Cortex of kidney (tissue), 1 donor: ENCODE measurements at places on chromosomes 1 and 21.

DNA sequence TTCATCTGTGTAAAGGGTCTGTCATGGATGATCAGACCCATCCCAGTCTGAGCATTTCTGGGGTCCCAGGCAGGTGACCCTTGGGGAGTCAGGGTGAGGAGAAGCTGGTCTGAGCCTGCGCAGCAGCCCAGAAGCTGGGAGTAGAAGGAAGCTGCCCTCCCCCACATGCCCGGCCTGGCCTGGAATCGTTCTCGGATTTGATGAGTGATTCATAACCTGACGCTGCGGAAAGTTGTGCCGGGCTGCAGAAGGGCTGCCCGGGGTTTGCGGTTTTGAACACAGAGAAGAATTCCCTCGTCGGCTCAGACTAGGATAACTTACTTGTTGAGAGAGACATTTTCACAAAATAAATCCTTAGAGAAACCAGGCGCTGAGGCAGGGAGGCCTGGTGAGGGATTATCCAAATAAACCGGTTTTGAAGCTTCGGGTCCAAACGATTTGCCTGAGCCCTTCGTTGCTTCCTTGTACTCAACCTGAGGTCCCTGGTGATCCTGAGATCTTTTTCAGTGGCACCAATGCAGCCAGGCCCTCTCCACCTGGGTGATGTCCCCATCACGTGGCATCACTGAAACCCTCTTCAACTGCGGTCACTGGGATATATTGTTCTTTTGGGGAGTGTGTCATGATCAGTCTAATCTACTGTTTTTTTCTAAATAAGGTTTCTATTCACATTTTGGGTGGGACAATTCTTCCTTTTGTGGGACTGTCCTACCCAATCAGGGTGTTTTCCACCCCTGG, 29.2 kb downstream of the EPHB2 start:
- DNase-seq = no peak

GRCh38 chr1:220301630-220302029, 29.4 kb upstream of the RAB3GAP2 start:
- no peak for DNase-seq

DNA sequence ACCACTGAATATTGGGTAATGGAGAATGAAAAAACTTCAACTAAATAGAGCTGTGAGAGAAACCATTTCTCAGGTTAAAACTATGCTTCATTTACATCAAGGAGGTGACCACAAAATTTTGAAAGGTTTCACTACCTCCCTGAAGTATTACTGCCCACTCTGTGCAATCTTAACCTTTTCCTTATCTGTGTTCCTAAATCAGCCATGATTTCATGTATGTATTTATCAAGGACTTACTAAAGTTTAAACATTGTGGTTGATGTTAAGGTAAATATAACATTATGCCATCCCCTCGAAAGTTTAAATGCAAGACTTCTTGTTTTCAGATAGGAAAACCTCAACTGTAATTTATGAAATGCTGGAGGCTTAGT, 84.4 kb downstream of the CLEC20A start:
- DNase-seq = no peak

DNA sequence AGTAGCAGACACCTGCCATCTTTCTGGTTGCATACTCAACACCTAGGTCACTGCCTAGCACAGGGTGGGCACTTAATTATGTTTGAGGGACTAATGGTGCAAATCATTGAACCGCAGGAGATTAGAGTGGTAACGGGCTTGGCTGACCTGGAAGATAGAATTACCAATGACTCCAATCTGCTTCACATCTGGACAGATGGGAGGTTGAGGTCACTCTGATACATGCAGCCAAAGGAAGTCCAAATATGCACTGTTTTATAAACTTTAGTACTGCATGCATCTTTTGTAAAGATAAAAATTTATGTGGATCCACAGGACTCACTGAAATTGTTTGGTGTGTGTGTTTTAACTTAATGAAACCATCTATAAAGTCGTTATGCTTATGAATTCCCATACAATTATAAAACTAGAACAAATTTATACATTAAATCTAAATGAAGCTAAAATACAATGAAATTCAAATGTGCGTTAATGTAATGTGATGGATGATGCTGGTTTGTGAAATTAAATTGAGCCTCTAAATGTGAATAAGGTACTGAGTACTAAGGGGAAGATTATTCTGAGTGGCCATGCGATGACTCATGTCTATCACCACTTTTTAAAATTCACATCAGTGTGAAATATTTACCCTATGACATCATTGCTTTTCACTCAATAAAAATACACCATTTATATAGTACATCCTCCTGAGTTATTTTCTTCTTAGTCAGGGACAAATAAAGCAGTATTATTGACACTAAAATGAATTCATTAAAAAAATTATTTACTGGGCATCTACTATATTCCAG, 224.7 kb upstream of the FAM78B start:
- DNase-seq = no peak

DNA sequence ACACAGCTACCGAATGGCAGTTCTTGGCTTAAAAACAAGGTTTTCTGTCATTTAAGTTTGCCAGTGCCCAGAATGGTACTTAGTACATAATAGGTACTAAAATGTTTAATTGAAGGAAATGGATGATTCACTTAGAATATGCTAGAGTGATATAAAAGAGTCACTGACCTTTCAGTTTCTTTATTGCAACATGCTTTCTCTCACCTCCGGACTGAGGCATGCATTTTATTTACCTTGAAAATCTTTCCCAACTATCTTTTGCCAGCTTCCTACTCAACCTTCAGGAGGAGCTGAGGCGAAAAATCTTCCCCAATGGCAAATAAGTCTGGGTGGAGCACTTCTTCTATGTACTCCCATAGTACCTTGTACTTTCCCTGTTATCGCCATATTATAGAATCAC, 244.9 kb downstream of the ZNF648 start:
- DNase-seq = no peak

DNA sequence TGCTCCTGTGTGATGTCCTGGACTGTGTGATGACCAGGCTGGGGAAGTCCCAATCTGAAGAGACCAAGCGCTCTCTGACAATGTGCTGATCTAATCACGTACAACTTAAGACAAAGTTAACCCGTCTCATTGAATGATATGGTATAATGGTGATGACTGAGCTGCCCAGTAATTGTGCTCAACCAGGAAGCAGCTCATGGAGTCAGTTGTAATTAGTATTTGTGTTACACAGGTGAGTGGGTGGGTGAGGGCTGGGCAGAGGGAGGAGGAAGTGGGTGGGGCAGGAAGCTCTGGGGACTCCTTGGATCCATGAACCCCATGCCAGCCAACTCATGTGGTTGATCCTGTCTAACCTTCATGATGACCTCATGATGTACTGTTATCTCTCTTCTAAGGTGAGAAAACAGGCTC, 8.7 kb upstream of the ECE1 start:
- DNase-seq = no peak
